ENCODE measurements at places on chromosomes 12 and 14. TPM values are rescaled to one million over a fixed set of nuclear protein-coding genes. Genes with fewer than 3 reads are reported as not detected.

ZFYVE21 gene
- 17.8 TPM for total RNA-seq

KCNA5 gene
- not detected for total RNA-seq

P3H3 gene
- total RNA-seq: 0.18 TPM

REP15 gene
- total RNA-seq: not detected

PPM1H gene
- total RNA-seq: not detected

RTN1 gene
- not detected for total RNA-seq

RNF10 gene
- total RNA-seq: 225 TPM

NOS1 gene
- total RNA-seq: not detected

HAL gene
- total RNA-seq: 0.18 TPM
